ENCODE measurements at places on chromosomes 5 and 9.

GRCh38 chr9:124125651-124125977, 114.0 kb downstream of the LHX2 start:
- no peak for DNase-seq

GRCh38 chr5:127834554-127834953, 131.4 kb downstream of the CCDC192 start:
- no peak for DNase-seq

- no peak for DNase-seq
Observed at GRCh38 chr9:121861501-121862180, 210.2 kb downstream of the DAB2IP start.

DNA sequence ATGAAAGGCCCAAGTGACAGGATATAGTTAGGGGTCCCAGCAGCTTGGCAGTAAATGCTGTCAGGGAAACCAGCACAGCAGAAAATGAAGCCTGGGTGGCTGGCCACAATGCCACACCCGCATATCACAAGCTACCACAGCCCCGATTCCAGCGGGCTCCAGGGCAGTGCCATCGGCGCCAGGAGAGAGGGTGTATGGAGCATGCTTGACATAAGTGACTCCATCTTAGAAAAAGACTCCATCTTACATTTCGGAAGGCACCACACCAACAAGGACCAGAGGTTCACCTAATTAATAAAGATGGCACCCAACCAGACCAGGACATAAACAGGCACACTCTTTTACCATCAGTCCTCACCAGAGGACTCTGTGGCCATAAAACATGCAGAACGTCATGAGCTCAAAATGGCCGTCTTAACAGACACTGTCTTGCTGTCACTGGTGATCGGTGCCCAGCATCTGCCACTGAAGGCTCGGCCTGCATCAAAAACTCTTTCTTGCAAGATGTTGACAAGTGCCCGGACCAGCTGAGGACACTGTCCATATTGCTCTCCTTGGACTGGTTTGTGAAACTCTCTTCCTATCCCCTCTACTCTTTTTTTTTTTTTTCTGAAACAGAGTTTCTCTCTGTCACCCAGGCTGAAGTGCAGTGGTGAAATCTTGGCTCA, 67.4 kb upstream of the SPIN1 start:
- no peak for DNase-seq

DNA sequence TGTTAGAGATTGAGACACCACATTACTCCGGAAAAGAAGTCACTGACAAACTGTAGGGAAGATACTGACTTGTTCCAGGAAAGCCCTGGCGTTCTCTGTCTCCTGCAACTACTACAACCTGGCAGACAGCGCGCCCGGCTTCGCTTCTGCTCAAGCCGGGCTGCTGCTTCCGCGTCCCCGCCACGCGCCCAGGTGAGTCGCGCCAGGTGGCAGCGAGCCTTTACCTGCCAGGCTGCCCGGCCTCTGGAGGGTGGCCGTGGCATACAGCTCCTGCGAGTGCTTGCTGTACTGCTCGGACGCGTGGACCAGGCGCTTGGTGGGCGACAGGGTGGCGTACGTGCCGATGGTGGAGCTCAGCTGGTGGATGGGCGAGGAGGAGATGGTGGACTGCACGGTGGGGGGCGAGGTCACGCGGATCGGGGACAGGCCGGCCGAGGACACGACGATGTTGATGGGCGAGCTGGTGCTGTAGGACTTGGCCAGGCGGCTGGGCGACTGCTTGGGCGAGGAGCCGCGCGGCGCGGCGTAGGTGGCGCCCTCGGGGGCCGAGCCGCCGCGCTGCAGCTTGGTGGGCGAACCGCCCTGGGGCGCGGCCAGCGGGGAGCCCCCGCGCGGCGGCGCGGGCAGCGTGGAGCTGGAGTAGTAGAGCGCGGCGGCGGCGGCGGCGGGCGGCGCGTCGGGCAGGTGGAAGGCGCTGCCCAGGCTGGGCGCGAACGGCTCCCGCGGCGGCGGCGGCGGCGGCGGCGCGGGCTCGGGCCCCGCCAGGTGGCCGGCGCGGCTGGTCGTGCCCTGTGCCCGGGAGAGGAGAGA, 519.6 kb downstream of the CTNND2 start:
- DNase-seq: no peak

DNA sequence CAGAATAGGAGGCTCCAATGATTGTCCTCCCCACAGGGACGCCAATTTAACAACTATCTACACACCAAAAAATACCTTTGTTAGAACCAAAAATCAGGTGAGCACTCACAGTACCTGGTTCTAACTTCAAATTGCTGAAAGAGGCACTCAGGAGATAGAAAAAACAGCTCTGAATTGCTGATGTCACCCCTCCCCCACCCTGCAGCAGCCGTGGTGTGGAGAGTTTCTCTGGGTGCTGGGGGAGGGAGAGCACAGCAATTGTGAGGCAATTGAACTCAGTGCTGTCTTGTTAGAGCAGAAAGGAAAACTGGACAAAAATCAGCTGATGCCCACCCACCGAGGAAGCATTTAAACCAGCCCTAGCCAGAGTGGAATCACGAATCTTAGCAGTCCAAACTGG, 41.8 kb downstream of the TNFSF8 start:
- DNase-seq: no peak

- DNase-seq: no peak
Observed at GRCh38 chr9:87551772-87552217, 54.1 kb downstream of the DAPK1 start.

GRCh38 chr9:706606-707459, 134.7 kb upstream of the DMRT1 start:
- DNase-seq: no peak

- DNase-seq: no peak
Observed at GRCh38 chr5:109929376-109929775, 239.6 kb downstream of the MAN2A1 start.

- no peak for DNase-seq
Observed at GRCh38 chr9:137639303-137640051, 20.7 kb downstream of the EHMT1 start.

Data from NCI-H2029 treated with DMSO at 0.1 percent for 48 hours (cell line).